ENCODE measurements at places on chromosomes 5 and 9.

DNA sequence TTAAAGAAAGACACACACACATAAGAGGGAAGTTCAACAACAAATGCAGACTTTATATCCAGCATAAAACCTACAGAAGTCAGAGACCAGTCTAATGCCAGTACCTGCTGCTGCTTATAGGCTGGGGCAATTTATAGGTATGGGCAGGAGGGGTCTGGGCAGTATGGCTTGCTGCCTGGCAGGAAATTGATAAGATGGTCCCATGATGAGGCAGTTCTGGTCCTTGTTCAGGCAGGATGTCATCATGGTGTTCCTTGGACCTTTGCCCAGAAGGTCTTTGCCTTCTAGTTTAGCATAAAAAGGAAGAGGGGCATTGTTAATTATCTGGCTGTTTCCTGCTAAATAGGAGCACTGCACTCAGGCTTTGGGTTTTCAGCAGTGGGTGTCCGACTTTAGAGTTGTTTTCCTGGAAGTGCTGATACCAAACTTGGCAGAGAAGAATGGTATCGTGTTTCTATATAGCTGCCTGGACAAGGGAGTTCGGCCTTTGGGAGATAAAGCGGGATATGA lies 10.4 kb upstream of the PDCD1LG2 start:
- no peak overlapping the region for H3K27ac ChIP-seq
- H3K4me1 ChIP-seq = peaks cover 5% of the 10 kb centered on the region
- no peak overlapping the region for H3K4me3 ChIP-seq
- DNase-seq = no peak

- no peaks in the 10 kb centered on the region for H3K36me3 ChIP-seq
- H3K27me3 ChIP-seq = peaks cover 1% of the 10 kb centered on the region
- H3K4me1 ChIP-seq = no peaks in the 10 kb centered on the region
- DNase-seq = no peak
- H3K4me3 ChIP-seq = no peak overlapping the region
These were observed 20.0 kb upstream of the NMUR2 start for GRCh38 chr5:152425083-152425482.

- no peaks in the 10 kb centered on the region for H3K27me3 ChIP-seq
- H3K4me3 ChIP-seq = no peak overlapping the region
- H3K4me1 ChIP-seq = peaks cover 86% of the 10 kb centered on the region
- H3K36me3 ChIP-seq = peaks cover 45% of the 10 kb centered on the region
- DNase-seq = no peak
- H3K27ac ChIP-seq = peak overlapping the region; percentile 84
These were observed 49.4 kb downstream of the SLC22A5 start for GRCh38 chr5:132418881-132419280.

- H3K4me1 ChIP-seq = peaks cover 90% of the 10 kb centered on the region
- no peaks in the 10 kb centered on the region for H3K27me3 ChIP-seq
- H3K36me3 ChIP-seq = peaks cover 90% of the 10 kb centered on the region
These were observed 16.3 kb downstream of the AKNA start for GRCh38 chr9:114371343-114371944.

DNA sequence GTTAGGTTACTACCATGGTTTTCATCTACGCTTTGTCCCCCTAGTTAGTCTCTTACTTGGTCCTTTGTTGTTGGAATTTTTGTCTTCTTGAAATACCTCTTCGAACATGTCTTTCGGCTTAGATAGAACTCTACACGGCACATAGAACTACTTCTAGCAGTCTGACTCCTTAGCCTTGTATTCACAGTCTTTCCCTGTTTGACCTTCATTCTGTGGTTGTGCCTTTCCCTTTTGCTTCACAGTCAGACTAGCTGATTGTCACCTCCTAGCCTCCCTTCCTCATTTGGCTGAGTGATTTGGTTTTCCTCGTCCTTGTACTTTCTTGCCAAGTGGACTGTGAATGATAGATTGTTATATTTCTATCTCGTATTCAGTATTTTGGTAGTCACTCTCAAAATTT lies 10.7 kb downstream of the SMAD5 start:
- peaks cover 2% of the 10 kb centered on the region for H3K36me3 ChIP-seq
- DNase-seq = no peak
- no peaks in the 10 kb centered on the region for H3K27me3 ChIP-seq
- peaks cover 18% of the 10 kb centered on the region for H3K4me1 ChIP-seq
- no peak overlapping the region for H3K27ac ChIP-seq

DNA sequence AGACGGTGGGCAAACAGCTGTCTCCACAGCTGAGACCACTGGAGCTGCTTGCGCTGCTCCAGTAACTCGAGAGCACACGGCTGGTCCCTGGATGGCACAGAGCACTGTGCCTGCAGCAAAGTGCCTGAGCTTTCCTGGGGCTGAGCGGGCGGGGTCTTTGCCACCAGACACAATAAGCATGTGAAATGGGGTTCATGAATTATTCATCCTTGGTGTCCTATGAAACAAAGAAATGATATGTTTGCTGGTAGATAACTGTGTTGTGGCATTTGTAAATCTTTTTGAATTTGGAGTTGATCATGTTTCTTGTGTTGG lies 151.7 kb upstream of the MPDZ start:
- H3K27ac ChIP-seq = no peak overlapping the region
- H3K27me3 ChIP-seq = no peaks in the 10 kb centered on the region

DNA sequence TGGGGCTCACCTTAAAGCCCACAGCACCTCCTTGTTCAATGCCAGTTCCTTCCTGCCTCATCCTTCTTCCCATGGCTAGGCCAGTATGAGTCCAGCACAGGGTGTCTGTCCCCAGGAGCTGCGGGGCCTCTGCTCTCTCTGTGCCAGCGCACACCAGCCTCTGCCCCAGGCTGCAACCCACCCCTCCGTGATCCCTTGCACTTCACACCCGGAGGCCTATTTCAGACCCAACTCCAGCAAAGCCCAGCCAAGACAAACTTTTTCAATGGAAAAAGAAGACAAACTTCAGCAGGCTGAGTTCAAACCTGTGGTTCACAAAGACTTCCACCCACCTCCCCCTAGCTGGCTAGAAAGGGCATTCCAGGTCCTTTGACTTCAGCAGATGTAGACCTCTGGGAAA lies 56.2 kb upstream of the OTULINL start:
- H3K36me3 ChIP-seq = no peaks in the 10 kb centered on the region
- DNase-seq = no peak
- no peaks in the 10 kb centered on the region for H3K27me3 ChIP-seq
- no peak overlapping the region for H3K27ac ChIP-seq

GRCh38 chr5:9512457-9512856 lies 33.4 kb downstream of the SEMA5A start:
- H3K36me3 ChIP-seq = no peaks in the 10 kb centered on the region

DNA sequence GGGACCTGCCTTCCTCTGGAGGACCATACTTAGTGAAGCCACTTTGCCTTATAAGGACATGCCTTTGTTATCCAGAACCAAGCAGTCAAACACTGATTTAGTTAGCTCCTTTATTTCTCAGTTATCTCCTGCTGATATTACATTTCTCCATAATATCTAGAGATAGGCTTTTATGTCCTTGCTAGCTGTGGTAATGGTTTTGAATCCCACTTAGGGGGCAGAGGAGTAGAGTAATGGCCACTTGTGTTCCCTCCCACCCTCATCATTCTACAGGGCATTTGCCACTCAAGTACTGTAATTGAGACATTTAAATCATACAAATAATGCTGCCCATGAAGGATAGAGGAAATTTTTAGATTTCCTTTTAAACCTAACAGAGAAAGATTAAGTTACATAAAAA lies 80.9 kb downstream of the DOCK8 start:
- peaks cover 43% of the 10 kb centered on the region for H3K4me1 ChIP-seq
- DNase-seq = no peak
- H3K27ac ChIP-seq = no peak overlapping the region
- H3K27me3 ChIP-seq = no peaks in the 10 kb centered on the region
- H3K36me3 ChIP-seq = peaks cover 61% of the 10 kb centered on the region

DNA sequence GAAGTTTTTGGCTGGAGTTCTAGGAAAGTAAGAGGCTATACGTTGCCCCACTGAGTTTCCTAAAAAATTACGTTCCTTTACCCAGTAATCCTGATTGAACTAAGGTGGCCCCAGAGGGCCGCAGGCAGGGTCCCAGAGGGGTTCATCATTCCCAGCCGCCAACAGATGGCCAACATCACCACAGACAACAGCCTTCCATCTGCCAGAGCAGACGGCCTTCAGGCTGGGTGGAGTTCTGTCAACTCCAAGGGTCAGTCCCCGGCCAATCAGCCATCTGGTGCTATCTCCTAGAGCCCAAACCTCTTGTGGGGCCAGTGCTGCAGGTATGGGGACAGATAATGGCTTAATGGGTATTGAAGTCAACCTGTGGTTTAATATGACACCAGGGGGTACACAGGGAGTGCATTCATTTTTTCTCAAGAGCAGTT lies 30.4 kb downstream of the TBC1D2 start:
- no peak overlapping the region for H3K27ac ChIP-seq
- no peaks in the 10 kb centered on the region for H3K27me3 ChIP-seq
- DNase-seq = no peak
- no peak overlapping the region for H3K4me3 ChIP-seq
- peaks cover 2% of the 10 kb centered on the region for H3K36me3 ChIP-seq

GRCh38 chr9:98236901-98237487 lies 18.5 kb downstream of the TBC1D2 start:
- H3K4me3 ChIP-seq = no peak overlapping the region
- H3K27me3 ChIP-seq = no peaks in the 10 kb centered on the region
- no peaks in the 10 kb centered on the region for H3K36me3 ChIP-seq
- no peak overlapping the region for H3K27ac ChIP-seq
- H3K4me1 ChIP-seq = no peaks in the 10 kb centered on the region

DNA sequence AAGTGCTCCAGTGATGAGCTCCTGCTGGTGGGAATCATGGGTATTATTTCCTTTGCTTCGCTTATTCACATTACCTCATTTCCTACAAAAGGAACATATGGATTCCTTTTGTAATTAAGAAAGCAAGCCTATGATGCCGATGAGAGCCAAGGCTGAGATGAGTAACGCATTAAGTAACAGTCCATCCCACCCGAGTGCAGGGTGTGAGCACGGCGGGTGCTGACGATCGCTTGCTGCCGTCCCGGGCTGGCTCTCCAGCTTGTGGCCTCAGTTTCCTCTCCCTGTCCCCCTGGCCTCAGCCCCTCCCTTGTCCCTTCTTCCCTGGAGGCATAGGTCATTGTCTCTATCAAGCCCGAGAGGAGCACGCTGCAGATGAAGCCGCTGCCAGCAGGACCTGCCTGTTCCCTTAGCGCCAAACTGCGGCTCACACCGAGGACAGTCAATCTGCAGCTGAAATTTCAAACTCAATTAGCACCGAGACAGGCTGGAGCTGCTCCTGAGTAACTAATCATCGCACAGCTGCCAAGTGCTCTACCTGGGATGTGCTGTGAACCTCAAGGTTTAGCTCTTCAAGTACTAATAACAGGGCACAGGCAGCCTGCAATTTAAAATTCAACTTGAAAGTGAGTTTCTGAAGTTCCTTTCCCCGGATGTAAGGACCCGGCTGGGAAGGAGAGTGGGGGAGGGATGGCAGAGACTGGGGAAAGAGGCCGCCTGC lies 115.2 kb upstream of the RAPGEF1 start:
- no peak for DNase-seq
- H3K27me3 ChIP-seq = no peaks in the 10 kb centered on the region
- H3K27ac ChIP-seq = no peak overlapping the region

DNA sequence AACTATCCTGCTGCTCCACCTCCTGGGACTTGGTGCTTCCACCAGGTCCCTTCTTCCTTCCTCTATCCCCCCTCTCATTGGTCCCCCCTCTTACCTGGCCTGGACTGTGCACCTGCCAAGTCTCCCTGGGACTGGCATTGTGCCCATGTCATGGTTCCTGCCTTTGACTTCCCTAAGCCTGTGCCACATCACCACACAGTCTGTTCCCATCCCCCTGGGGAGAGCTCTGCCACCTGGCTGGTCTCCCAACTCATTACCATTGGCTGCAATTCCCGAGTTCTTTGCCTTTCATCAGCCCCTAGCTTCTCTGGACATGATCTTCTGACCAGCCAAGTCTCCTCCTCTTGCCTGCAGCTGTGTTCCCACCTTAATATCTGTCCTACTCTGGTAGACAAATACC lies 180.3 kb downstream of the SREK1 start:
- H3K4me3 ChIP-seq = no peak overlapping the region
- no peak overlapping the region for H3K27ac ChIP-seq
- DNase-seq = no peak
- H3K36me3 ChIP-seq = no peaks in the 10 kb centered on the region
- H3K4me1 ChIP-seq = peaks cover 7% of the 10 kb centered on the region

DNA sequence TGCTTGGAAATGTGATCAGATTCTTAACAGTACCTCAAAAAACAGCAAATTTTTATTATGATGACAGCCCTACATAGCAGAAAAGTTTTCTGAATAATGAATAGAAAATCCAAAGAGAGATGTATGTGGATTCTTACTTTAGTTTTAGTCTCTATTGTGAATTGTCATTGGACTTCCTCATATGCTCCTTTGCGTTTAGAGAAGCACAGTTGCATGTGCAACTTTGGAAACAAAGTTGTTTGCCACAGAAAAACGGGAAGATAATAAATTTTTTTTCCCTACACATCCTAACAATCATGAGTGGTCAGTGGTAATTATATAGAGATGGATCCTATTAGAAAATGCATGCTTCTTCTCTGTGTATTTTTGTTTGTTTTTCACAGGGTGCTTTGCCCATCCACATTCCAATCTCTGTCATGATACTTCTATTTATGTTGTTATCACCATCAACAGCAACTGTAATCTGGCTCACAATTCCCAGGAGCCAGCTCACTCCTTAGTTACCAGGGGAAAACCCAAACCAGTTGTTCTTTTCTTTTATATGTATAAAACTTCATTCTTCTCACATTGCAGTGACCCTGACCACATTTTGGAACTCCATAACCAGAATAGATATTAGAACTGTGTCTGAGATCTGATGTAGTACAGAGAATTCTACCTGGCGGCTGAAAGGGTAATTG lies 118.7 kb downstream of the NDUFS4 start:
- no peaks in the 10 kb centered on the region for H3K4me1 ChIP-seq
- DNase-seq = no peak
- no peak overlapping the region for H3K27ac ChIP-seq

DNA sequence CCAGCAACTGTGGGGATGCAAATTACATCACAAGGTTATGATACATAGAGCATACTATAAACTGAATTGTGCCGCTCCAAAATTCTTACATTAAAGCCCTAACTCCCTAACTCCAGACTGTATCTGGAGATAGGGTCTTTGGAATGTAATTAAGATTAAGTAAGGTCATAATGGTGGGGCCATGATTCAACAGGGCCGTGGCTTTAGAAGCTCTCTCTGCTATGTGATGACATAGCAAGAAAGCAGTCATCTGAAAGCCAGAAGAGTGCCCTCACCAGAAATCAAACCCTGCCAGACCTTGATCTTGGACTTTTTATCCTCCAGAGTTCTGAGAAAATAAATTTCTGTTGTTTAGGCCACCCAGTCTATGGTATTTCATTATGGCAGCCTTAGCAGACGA lies 123.9 kb downstream of the FBXL17 start:
- no peaks in the 10 kb centered on the region for H3K36me3 ChIP-seq
- no peaks in the 10 kb centered on the region for H3K27me3 ChIP-seq
- H3K4me1 ChIP-seq = peaks cover 4% of the 10 kb centered on the region
